ENCODE measurements at places on chromosomes 16 and 17.
A peak's percentile ranks its signal among the peaks of the same experiment; 100 is the strongest.

GRCh38 chr16:61575617-61576016, 460.6 kb downstream of the CDH8 start:
- no peak for DNase-seq

DNA sequence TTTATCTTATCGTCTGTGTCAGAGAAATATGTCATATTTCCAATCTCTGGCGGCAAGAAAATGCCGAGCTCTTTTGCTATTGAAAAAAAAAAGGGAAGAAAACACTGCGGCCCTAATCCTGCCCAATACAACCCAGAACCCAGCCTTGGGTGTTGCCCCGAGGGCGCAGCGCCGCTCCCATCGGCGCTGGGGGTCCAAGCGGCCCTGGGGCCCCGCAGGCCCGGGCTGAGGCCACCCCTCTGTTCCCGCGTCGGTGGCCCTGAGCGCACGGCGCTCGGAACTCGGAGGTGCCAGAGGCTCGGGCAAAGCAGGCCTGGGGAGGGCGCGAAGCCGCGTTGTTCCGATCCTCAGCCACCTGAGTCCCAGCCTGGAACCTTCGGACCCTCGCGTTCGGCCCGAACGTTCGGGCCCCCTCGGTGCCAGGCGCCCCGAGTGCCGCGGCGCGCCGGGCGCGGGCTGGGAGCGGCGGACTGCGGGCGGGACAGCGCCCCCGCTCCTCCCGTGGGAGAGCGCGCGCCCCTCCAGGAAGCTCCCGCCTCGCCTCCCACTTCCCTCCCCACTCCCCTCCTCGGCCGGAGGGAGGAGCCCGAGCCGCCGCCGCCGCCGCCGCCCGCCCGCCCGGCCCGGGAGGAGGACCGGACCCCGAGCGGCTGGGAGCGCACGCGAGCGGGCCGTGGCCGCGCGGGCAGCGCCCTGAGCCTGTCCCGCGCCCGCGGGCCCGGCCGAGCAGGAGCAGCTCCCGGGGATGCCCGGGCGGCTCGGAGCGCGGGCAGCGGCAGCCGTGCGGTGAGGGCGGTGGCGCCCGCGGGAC, at the start of gene CPNE2:
Gene CPNE2 (plus strand): TSS at position 609 of the 811 bp plus-strand sequence. CDS start 18,160 bp downstream, outside the sequence.
- no peak for DNase-seq

DNA sequence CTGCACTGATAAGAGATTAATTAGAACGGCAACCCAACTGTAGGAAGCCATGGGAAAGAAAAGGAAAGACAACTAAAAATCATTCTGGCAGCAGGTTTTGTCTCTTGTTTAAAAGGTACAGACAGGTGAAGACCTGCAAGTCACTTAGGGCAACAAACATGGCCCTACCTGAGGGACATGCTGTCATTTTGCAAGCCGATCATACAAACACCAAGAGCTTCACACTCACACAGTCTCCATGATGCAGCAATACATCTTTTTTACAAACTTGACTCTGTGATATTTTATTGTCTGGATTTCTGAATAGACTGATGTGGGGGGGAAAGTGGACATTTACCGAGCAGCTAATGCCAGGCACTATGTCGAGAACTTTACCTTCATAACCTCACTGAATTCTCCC, 101.8 kb downstream of the PARN start:
- no peak for DNase-seq

GRCh38 chr16:55418586-55418985, 60.4 kb upstream of the MMP2 start:
- no peak for DNase-seq

- no peak for DNase-seq
Observed at GRCh38 chr17:40171750-40172149, 5.5 kb upstream of the RAPGEFL1 start.

- DNase-seq = no peak
Observed at GRCh38 chr17:37458805-37459204, 30.9 kb upstream of the DUSP14 start.

DNA sequence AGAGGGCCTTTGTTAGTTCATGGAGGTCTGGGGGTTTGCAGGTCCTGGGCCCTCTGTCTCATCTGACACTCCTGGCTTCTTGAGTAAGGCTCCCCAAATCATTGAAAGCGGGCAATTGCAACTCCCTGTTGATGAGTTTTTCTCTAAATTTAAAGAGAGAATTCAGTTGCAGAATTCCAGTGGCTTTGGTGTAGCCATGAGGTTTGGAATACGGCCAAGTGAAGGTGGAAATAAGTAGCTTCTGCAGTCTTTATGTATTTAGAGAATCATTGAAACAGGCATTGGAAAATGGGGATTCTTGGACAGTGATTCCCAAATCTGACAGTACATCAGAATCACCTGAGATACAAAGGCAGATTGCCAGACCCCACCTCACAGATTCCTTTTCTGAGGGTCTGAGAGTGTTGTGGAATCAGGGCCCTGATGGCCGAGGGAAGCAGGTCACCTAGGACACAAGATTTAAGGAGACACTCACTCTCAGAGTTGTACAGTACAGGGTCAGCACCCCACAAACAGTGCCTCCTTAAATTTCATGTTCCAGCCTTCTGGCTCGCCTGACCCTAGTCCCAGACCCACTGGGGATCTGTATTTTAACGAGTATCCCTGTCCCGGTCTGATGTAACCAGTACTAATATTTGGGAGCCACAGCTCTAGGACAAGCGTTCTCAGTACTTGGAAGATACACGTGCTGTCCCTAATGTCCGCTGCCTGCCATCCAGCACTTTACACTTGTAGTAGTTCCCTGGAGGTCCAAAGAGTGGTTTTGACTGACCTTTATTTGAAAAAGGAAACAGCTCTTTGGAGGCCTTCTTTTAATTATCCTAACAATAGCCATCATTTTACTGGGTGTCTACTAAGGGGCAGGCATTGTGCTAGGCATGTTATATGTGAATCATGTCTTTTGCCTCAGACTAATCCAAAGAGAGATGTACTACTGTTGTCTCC, 37.8 kb downstream of the YPEL2 start:
- DNase-seq = no peak

- peak; percentile 15 for DNase-seq
Observed at GRCh38 chr17:65243838-65244625, 106.9 kb downstream of the RGS9 start.
